Cardiac fibroblast (primary cell): ENCODE measurements at places on chromosomes 16 and 17.

DNA sequence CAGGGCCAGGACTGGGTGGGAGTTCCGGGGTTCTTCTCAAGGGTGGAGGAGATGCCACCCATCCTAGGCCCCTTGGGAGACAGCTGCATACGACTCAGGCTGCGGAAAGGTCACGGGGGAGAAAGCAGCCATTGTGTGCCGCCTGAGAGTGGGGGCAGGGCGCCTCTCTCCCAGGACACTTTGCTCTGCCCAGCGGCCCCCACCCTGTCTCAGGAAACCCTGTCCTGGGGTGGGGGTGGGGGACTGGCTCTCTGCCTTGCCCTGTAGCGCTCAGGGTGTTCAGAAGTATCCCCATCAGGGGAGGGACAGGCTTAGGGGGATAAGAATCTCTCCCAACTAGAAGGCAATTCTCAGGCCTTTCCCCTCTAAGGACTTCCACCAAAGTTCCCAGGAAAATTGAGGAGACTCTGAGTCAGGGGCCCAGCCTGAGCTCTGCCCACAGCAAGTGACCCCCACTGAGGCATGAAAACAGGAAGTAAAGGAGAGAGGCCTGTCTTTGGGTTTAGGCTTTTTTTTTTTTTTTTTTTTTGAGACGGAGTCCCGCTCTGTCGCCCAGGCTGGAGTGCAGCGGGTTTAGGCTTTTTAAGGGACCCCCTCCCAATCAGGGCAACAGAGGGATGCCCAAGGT is 4.9 kb downstream of the GIT1 start:
- no peak for DNase-seq

- peak; percentile 13 for DNase-seq
These were observed 2.6 kb downstream of the PRAC1 start for GRCh38 chr17:48719642-48720265.

GRCh38 chr17:80984749-80985148 is 6.9 kb upstream of the CHMP6 start:
- DNase-seq = peak; percentile 92

DNA sequence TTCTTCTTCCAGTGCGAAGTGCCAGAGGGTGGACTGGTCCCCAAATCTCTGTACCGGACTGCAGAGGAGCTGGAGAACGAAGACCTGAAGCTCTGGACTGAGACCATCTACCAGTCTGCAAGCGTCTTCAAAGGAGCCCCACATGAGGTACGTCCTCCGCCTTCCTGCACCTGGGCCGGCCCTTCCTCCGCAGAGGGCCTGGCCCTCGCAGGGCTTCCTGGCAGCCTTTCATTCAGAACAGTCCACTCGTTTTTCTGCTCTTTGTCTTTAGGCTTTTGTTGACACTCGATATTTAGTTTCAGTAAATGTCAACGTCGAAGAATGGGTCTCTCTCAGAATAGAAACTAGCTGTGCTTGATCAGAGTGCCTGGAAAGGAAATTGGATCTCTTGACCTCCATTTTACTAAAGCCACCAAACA is 68.6 kb downstream of the SEC14L1 start:
- DNase-seq = no peak

GRCh38 chr16:19389246-19389645 is 28.4 kb upstream of the TMC5 start:
- peak; percentile 29 for DNase-seq

DNA sequence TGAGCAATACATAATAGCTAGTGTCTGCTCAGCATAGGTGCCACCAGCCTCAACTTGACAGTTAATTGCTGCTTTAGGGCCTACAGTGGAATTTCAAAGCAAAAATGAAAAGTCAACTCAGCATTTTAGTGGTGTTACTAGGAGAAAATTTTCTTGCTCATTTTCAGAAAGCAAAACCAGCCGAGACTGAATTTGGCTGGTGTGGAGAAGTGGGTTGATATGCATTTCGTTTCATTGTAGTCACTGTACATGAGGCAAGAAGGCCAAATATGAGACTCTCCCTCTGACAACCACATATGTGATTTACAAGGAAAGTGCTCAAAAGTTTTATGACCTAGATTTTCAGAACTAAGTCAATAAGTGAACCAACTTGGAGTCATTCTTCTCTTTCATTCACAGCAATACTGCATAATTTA is 54.0 kb downstream of the DUSP14 start:
- no peak for DNase-seq

DNA sequence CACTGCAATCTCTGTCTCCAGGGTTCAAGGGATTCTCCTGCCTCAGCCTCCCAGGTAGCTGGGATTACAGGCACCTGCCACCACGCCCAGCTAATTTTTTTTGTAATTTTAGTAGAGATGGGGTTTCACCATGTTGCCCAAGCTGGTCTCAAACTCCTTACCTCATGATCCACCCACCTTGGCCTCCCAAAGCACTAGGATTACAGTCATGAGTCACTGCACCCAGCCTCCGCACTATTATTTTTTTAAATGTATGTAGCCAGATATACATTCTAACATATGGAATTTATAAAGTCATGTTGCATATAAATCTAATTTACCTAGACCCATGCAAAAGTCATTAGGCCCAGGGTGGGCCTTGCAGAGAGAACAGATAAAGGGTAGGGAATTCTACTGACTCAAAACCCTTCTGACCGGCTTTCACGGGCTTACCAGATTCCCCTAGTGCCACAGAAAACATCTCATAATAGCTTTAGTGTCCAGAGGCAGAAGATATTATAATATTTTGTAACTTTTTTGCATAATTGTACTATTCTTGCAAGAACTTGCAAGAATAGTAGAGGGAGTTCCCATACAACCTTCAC is 20.5 kb upstream of the HELZ start:
- no peak for DNase-seq

GRCh38 chr17:74520790-74521480 is 10.3 kb downstream of the CD300LB start:
- no peak for DNase-seq

DNA sequence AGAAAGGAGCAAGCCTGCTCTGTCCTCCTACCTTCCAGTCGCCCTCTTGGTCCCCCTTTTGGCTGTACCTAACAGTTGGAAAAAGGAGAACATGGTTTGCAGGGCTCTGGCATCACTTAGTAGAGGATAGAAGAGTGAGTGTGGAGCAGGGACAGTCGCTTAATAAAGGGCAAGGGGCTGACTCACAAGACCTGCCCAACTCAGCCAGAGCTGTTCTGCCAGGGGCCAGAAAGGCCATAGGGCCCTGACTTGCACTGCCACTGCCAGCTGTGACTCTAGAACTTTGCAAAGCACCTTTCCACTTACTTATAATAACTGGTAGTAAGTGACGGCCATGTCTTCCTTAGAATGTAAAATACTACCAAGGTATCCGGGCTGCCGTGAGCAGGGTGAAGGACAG is 13.5 kb downstream of the PRMT7 start:
- DNase-seq = no peak

DNA sequence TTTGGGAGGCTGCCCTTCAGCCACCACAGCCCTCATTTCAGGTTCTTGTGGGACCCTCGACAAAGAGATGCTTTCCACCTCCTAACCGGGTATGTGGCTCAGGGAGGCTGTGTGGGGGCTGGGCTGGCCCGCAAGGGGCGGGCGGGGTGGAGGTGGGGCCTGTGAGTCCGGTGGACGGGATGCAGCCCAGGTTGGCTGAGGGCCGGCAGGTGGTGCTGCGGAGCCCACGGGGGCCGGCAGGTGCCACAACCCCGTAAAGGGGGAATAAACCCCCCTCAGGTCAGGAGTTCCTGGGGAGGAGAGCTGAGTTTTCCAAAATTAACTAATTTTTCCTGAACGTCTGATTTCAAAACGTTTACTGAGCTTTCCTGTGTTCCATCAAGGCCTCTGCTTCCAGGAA is 4.9 kb upstream of the CIAO3 start:
- no peak for DNase-seq

GRCh38 chr17:47218896-47219430 is 9.8 kb downstream of the MYL4 start:
- no peak for DNase-seq

DNA sequence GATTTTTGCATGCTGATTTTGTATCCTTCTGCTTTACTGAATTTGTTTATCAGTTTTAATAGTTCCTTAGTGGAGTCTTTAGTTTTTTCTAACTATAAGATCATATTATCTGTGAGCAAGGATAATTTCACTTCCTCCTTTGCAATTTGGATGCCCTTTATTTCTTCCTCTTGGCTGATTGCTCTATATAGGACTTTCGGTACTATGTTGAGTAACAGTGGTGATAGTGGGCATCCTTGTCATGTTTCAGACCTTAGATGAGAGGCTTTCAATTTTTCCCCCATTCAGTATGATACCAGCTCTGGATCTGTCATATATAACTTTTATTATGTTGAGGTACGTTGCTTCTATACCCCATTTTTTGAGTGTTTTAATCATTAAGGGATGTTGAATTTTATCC is 224.5 kb upstream of the CNTNAP4 start:
- no peak for DNase-seq

DNA sequence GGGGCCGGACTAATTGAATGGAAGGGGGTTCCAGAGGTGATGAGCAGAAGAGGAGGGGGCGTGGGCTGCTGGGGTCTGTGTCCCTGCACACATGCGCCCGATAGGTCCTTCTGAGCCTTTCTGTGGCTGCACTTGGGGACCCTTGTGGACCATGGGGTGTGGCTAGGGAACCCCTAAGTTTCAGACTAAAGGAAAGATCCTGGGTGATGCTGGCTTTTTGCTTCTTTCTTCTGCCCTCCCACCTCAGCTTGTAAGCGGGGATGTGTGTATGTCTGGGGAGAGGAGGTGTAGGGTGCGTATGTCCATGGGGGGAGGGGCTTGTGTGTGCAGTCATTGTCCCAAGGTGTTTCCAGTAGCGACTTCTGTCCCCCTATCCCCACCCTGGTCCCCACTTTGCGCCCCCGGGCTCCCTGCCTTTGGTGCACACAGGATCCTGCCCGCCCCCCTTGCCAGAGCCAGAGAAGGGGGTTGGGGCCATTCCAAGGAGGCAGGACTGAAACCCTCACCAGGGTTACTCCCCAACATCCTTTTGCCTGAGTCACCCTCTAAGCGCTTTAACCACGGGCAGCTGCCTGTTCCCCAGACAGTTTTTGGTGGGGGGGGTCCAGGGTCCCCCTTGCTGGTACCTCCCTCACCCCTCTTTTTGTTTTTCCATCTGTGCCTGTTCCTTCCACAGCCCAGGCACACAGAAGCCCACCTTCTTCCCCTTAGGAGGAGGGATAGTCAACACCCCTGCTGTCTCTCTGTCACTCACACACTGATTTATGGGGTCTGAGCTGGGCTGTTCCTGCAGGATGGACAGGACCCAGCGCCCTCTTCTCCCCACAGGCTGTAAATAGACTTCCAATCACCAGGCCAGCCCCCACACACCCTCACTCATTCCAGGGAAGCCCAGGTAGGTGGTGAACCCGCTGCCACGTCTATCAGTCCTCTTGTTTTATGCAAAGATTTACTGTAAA is 83.2 kb downstream of the ARHGAP23 start:
- DNase-seq = peak; percentile 65

DNA sequence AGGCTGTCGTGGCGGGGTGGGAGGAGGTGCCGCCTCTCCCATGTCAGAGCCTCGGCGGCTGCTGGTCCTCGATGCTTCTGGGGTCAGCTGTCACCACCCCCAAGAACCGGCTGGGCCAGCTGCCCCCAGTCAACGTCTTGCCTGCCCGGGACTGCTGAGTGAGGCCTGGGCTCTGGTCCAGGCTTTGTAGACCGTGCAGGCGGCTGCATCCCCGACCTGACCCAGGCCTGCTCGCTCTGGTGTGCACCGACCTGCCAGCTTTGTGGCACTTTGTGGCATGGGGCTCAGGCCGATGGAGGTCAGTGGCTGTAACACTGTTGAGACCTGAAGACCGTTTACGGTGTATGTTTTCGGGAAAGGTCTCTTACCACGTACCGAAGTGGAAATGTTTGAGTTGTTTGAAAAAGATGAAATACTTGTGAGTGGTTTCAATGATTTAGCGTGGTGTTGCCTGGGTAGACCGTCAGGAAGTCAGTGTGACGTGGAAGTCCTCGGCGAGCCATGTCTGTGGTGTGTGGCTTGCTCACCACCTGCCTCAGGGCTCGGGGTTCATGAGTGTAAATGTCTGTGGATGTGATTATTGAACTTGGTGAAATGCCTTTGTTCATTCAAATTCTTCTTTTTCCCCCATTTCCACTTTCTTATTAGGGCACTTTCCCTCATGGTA is 53.2 kb upstream of the ZNF750 start:
- DNase-seq = no peak

- peak; percentile 73 for DNase-seq
These were observed 6.9 kb upstream of the PIRT start for GRCh38 chr17:10844621-10845387.

- no peak for DNase-seq
These were observed at the start of gene SYCE1L for GRCh38 chr16:77199211-77199610. TSS of gene SYCE1L (plus strand) at chr16:77199408. CDS start at chr16:77199452, 44 bp downstream.

GRCh38 chr16:84055366-84055765 is 12.8 kb upstream of the SLC38A8 start:
- DNase-seq = no peak

- peak; percentile 31 for DNase-seq
These were observed 92.9 kb upstream of the ZNF750 start for GRCh38 chr17:82932518-82933310.

DNA sequence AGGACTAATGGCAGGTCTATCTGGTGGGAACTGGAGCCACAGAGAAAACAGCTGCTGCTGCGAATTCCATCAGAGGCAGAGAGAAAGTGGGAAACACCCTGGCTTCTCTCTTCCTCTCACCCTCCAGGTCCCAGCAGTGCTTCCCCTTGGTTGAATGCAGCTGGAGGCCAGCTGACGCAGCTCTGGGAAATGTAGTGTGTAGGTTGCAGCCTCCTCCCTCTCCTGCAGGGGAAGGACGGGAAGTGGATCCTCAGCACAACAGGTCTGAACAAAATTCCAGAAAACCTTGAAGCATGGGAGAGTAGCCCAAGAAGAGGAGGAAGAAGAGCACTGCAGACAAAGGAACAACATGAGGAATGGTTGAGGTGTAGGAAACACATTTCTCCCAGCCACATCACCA is 67.8 kb upstream of the MMP2 start:
- DNase-seq = no peak

DNA sequence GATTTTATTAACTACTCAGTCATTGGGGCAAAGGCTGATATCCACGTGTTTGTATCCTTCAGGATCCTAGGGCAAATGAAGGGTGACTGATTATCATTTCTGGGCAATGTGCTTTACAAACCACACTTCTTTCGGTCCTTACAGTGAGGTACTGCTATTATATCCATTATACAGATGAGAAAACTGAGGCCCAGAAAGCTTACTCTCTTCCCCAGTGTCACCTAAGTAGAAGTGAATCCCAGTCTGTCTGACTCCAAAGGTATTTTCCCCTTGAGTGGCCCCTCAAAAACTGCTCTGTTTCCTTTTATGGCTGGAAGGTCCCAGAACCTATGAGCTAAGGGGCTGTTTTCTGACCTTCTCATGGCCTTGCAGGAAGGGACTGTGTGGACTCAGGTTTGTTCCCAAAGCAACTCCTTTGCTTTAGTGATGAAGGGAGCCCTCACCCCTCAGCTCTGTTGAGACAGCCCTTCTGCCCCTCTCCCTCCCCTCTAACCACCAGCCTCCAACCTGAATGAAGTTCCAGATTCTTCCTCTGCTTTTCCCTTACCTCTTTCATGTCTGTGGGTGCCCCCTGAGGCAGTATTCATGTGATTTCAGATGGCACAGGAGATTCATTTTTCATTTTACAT is 27.4 kb upstream of the ADGRG1 start:
- DNase-seq = no peak

DNA sequence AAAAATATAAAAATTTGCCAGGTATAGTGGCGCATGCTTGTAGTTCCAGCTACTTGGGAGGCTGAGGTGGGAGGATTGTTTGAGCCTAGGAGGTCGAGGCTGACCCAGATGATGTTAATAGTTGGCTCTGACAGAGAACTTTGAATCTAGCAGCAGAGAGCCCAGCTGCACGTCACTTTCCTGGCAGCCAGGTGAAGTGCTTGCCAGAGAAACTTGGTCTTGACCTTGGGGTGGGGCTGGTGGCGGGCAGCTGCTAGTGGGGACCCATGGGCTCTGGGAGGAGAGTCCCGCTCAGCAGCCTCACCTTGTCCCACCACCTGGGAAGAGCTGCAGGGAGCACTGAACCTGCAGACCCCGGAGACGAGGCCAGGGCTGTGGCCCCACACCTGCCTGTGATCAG is 3.1 kb upstream of the C16orf74 start:
- no peak for DNase-seq
